ENCODE measurements at places on chromosomes 3 and 15.

GRCh38 chr3:73552700-73553099 lies 72.0 kb downstream of the PDZRN3 start:
- DNase-seq, result no peak

GRCh38 chr3:136038668-136039067 lies 73.1 kb downstream of the PPP2R3A start:
- DNase-seq, result no peak

DNA sequence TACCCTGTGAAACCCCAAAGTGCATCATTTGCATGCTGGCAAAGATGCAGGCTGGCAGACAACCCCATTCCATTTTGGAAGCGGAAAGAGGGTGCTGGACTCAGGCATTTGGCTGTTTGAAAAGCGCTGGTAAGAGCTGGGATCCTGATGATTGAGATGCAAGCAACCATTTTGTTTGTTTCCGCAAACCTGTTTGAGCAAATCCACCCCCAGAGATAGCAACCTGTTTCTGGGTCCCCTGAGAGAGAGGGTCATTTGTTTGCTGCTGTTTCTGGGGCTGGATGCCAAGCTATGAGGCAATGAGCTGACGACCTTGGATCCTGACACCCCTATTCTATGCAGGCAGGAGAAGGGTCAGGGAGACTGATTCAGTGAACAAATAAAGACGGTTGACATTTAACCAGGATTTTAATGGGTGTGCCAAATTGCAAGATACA lies 9.8 kb downstream of the SLC6A1 start:
- DNase-seq, result no peak

DNA sequence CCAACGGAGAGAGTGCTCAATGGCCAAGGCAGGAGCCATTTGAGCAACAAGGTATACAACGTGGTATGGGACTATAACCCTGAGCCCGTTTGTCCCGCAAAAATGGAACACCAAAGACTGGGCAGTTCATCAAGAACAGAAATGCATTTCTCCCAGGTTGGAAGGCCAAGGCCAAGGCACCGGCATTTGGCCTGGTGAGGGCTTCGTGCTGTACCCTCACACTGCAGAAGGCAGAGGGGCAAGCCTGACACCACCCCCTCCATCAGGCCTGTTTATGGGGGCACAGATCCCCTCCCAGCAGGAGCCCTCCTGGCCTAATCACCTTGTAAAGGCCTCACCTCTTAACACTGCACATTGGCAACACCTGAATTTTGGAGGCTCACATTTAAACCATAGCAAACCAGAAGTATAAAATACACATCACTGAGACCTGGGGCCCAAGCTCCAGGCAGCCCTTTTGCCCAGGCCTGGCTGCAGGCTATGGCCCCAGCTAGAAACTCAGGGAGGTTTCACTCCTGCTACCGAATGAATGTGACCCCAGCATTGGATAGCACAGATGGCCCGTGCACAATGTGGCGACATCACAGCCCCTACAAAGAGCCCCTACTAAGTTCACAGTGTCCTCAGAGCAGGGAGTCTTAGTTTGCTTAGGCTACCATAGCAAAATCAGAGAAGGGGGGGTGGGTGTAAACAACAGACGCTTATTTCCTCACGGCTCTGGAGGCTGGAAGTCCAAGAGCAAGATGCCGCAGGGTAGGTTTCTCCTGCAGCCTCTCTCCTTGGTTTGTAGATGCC lies 47.1 kb downstream of the KLF15 start:
- no peak for DNase-seq

DNA sequence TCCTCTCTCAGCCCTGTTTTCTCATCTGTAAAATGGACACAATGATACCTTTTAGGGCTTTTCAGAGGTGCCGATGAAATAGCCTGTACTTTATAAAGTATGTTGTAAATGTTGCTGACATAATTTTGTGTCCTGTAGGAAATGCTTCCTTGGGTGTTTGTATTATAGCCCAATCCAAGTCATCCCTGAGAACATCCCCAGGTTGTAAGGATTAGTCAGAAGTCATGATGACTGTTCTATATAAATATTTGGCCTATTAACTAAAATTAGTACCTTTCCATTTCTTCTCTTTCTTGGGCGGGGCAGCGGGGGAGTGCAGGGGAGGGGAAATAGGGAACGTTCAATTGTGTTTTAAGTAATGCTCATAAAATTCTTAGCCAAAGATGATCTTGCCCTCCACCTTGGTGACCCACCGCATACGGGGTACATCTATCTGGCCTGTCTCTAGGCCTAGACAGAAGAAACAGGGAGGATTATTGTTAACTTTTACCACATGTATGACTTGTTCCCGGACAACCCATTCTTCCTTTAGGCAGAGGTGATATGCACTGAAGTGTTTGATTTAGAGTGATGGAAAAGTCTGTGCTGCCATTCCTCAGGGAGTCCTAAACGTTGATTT lies 120.7 kb downstream of the VGLL4 start:
- DNase-seq, result no peak

- no peak for DNase-seq
Measured at GRCh38 chr15:89810837-89811236, 3.8 kb downstream of the ANPEP start.

DNA sequence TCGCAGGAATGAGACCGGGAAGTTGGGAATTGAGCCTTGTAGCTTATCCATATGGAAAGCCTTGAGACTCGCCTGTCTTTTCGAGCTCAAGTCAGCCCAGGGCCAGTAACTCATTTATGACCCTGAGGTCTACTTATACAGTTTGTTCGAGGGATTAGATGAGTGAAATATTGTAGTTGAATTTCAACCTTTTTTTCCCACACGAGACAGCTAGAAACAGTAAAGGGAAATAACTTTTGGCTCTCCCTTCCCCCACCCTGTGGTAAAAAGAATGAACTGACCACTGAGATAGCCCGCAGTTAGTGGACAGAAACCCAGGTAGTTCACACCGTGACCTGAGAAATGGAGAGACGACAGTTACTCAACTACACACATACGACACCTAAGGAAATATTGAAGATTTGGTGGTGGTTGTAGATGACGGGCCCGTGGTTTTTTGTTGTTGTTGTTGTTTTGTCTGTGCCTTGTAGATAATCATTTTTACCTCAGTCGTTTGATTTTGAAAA lies 841 bp downstream of the EIF3J start:
- no peak for DNase-seq

GRCh38 chr3:65706301-65706700 lies 332.4 kb downstream of the MAGI1 start:
- no peak for DNase-seq

- DNase-seq, result no peak
Measured at GRCh38 chr3:195753581-195753980, 32.8 kb downstream of the MUC20 start.

DNA sequence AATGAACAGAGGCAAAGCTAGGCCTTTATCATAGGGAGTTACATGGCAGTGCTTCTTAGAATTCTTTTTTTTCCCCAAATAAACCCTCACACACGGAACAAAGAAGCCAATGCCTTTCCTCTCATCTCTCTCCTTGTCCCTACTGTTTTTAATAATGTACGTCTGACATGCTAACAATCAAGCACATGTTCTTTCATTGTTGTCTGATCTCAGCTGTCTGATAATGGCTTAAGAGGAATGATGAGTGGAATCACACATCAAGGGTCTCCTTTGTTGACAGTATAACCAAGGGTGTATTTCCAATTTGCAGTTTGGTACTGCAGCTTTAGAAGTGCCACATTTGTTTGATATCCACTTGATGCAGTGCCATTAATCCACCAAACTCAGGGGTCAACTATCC lies 34.8 kb upstream of the EPHA3 start:
- no peak for DNase-seq

- no peak for DNase-seq
Measured at GRCh38 chr15:66180531-66181097, 72.9 kb downstream of the MEGF11 start.

DNA sequence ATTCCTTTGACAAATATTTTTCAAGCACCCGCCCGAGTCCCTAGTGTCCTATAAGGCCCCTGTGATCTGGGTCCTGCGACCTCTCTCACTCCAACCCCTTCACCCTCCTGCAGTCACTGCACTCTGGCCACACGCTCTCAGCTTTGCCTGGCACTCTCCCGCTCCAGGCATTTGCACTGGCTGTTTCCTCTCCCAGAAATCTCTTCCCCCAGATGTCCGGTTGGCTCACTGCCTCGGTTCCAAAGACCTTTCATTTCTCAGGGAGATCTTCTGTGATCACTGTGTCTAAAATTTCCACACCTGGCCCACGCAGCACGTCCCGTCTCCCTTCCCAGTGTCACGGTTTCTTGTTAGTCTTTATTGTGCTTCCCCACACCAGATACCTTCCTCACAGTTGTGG lies 97.4 kb downstream of the WNT7A start:
- no peak for DNase-seq

GRCh38 chr3:100032243-100032642 lies 82.1 kb downstream of the FILIP1L start:
- DNase-seq, result no peak

DNA sequence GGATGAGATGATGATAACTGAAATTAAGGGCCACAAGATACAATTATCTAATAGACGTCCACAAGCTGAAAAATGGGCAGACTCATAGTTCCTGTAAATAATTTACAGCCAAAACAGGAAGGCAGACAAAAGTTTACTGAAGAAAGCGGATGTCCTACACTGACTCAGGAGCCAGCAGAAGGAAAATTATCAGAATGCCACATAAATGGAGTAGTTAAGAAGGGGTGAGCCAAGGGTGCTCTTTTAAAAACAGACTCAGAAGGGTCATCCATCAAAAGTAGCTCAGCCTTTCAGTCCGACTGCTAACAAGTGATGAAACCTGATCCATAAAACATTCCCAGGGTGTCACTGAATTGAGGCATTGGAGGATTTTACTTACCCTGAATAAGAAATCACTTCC lies 39.8 kb downstream of the TUSC7 start:
- no peak for DNase-seq

DNA sequence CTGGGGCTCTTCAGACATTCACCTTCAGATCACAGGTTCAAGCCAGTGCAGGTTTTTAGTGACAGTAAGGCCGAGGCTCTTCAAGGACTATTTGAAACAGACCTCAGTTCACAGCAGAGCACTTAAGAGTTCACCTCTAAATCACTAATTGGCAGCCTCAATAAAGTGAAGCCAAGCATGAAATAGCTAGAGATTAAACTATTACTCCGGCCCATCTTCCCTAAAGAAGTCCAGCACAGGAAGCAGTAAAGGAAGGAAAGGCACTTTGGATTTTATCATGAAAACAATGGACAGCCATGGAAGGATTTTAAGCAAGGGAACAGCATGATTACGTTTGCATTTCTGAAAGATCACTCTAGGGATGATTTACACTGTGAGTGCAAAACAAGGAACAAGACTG lies 27.6 kb upstream of the ARL6 start:
- DNase-seq, result no peak
